ENCODE measurements at places on chromosomes 11 and 22.
A peak's percentile ranks its signal among the peaks of the same experiment; 100 is the strongest.

DNA sequence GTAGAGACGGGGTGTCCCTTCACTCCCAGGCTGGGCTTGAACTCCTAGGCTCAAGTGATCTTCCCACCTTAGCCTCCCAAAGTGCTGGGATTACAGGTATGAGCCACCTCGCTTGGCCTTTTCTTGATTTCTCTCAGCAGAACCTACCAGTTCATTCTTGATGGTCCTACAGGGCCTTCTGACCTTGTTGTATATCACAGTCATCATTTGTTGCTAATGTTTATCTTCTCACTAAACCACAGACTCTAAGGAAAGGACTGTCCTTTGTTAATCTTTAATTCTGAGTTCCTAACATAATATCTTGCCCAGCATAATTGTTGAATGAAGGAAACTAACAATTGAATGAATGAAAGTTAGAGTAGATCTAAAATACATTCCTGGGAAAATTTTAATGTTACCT, 22.0 kb upstream of the ZC3H12C start:
- no peak for DNase-seq

GRCh38 chr11:17564687-17565042, 17.6 kb downstream of the OTOG start:
- peak; percentile 13 for DNase-seq

- no peak for DNase-seq
Observed at GRCh38 chr11:35723913-35724312, 61.3 kb downstream of the TRIM44 start.

GRCh38 chr22:42077486-42078125, 1.9 kb upstream of the SMDT1 start:
- no peak for DNase-seq

DNA sequence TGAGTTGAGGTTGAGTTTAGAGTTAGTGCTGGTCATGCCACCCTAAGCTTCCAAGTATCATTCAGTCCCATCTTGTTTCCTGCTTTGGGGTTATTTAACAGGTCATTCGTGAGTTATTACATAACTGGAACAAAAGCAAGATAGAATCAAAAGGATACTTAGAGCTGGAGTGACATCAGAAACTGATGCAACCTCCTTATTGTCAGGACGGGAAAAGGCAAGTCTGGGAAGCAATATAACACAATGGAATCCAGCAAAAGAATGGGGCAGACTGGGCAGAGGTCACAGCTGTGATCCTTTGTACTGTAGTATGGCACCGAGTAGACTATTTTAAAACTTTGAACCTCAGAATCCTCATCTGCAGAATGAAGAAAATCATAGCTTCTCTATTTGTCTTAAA, 4.4 kb upstream of the PRSS23 start:
- DNase-seq = no peak

- no peak for DNase-seq
Observed at GRCh38 chr11:2561696-2562581, 117.1 kb downstream of the KCNQ1 start.

GRCh38 chr22:32413719-32414118, 1.7 kb upstream of the RTCB start:
- no peak for DNase-seq

DNA sequence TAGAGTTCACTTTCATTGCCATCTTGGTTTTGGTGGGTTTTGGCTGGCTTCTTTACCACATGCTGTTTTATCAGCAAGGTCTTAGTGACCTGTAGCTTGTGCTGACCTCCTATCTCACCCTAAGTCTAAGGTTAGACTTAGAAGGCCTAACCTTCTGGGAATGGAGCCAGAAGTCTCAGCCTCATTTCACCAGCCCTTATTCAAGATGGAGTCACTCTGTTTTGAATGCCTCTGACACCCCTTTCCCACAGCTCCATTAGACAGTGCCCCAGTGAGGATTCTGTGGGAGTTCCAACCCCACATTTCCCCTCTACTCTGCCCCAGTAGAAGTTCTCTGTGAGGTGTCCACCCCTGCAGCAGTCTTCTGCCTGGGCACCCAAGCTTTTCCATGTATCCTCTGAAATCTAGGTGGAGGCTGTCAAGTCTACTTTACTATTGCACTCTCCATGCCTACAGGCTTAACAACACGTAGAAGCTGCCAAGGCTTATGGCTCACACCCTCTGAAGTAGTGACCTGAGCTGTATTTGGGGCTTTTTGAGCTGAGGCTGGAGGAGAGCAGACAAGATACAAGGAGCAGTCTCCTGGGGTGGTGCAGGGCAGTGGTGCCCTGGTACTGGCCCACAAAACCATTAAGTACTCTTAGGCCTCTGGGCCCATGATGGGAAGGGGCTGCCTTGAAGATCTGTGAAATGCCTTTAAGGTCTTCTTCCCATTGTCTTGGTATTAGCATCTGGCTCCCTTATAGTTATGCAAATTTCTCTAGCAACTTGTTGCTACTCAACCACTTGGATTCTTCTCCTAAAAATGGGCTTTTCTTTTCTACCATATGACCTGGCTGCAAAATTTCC, 65.9 kb upstream of the SC5D start:
- DNase-seq = no peak

- DNase-seq = no peak
Observed at GRCh38 chr11:121067962-121068647, 32.9 kb upstream of the TECTA start.

GRCh38 chr22:36257948-36258670, 5.2 kb downstream of the APOL1 start:
- DNase-seq = no peak

DNA sequence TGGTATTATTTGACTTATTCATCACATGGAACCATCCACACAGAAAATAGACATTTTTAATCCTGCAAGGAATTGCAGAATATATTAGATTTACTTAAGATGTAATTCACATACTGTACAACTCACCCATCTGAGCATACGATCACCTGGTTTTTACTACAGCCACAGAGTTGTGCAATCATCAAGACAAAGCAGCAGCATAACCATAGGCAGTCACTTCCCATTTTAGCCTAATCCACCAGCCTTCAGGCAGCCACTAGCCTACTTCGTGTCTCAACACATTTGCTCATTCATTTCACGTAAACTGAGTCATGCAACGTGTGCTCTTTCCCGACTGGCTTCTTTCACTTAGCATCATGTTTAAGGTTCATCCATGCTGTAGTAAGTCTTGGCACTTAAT, 23.0 kb downstream of the PIWIL3 start:
- no peak for DNase-seq

Data from activated CD4-positive, alpha-beta T cell treated with anti-CD3 and anti-CD28 coated beads, Interleukin-2, Interleukin-6, amounts not matched to agents 100 ng/mL and 50 ng/mL, durations not matched to agents 16 hours and 8 hours (primary cell).